ENCODE measurements at places on chromosomes 6 and 20. TPM values are rescaled to one million over a fixed set of nuclear protein-coding genes. Genes with fewer than 3 reads are reported as not detected.

The PSORS1C2 gene
- total RNA-seq, result not detected

The MUCL3 gene
- total RNA-seq, result not detected

The BAG2 gene
- 8.9 TPM for total RNA-seq

The CLPSL1 gene
- total RNA-seq, result not detected

The MPIG6B gene
- not detected for total RNA-seq

The CAGE1 gene
- total RNA-seq, result 0.30 TPM

All from astrocyte (in vitro differentiated cells and primary cell).